Pulmonary artery endothelial cell (primary cell): ENCODE measurements at places on chromosomes 5 and 9. TPM values are rescaled to one million over a fixed set of nuclear protein-coding genes. Genes with fewer than 3 reads are reported as not detected.

SMIM27 gene
- total RNA-seq: 1.2 and 3.0 TPM in 2 replicates

DNA sequence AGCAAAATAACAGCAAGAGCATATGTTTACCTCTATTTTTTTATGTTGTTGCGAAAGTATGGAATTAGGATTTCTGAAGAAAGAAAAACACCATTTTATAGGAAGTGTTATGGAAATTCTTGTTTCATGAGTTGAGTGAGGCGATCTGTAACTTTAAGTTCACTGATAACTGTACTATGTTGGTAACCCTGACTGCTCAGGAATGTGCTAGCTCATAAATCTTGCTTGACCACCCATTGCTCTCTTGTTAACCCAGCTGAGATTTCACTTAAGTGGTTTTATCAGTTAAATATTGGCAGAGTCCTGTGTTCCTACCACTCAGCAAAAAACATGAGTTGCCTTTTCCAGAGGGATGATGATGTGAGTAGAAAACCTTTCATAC is 91.1 kb upstream of the STARD4 start:
- DNase-seq: no peak

DNA sequence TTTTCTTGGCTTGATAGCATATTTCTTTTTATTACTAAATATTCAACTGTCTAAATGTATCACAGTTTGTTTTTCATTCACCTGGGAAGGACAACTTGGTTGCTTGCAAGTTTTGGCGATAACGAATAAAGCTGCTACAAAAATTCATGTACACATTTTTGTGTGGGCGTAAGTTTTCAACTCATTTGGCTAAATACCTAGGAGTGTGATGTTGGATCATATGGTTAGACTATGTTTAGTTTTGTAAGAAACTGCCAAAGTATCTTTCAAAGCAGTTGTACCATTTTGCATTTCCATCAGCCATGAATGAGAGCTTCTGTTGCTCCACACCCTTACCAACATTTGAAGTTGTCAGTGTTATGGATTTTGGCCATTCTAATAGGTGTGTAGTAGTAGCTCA is 428.0 kb downstream of the ACTL7B start:
- DNase-seq: no peak

DNA sequence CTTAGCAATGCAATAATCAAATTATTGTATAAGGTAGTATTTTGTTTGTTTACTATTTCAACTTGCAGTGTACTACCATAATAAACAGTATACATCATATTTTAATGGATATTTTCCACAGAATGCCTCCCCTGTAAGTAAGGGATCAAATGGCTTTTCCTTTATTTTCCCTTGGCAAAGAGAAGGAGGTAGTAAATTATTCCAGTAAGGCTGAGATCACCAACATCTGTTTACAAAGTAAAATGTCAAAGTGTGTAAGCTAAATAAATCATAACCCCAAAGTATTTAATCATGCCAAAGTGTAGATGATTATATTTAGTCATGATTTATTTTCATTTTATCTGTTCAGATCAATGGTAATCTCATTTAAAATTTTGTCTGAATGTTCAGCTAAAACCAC is 537.6 kb downstream of the PRDM9 start:
- no peak for DNase-seq

GRCh38 chr5:37417347-37417746 is 38.2 kb downstream of the WDR70 start:
- DNase-seq: no peak

SPATA9 gene
- total RNA-seq: 0.11 and 0.13 TPM in 2 replicates

DNA sequence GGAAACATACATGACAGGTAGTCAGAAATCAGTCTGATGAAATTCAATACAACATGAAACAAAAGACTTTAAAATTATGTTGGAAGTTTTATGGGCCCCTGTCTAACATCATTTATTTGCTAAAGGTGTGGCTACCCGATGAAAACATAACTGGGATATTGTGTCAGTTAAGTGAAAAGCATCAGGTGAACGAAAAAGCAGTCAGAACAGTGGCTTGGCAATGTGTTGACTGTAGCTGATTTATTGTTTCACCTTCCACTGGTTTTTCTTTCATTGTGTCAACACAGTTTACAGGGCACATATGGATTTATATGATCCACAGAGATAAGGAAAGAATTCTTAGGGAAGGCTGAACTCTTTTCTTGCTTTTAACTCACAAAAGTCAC is 429.6 kb upstream of the ZNF608 start:
- no peak for DNase-seq

ZFAND5 gene
- total RNA-seq: 119 and 129 TPM in 2 replicates

DNA sequence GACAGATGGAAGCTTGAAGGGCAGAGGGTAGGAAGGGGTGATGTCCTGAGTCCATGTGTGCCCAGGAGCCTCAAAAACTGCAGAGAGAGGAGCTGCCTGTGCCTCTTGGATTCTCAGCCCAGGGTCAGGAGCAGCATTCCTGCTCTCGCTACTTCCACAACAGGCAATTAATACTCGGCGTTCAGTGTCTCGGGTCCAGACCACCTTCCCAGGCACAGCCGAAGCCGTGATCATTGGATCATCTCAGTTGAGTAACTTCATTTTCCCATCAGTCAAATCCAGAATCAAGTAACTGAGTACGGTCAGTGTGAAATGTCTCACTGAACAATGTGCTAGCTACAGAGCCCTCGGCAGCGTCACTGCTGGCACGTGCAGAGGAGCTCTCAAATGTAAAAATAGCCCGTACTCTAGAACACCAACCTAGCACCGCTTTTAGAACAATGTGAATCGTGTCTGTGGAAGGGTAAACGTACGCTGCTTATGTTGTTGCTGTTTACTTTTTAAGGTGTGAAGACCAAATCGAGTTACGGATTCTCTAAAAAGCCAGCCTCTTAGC is 63.5 kb upstream of the IRX4 start:
- no peak for DNase-seq

- no peak for DNase-seq
These were observed 1691.5 kb downstream of the MAT2B start for GRCh38 chr5:165196961-165197360.

- DNase-seq: no peak
These were observed 29.7 kb downstream of the PRRT1B start for GRCh38 chr9:131574730-131575640.

DNA sequence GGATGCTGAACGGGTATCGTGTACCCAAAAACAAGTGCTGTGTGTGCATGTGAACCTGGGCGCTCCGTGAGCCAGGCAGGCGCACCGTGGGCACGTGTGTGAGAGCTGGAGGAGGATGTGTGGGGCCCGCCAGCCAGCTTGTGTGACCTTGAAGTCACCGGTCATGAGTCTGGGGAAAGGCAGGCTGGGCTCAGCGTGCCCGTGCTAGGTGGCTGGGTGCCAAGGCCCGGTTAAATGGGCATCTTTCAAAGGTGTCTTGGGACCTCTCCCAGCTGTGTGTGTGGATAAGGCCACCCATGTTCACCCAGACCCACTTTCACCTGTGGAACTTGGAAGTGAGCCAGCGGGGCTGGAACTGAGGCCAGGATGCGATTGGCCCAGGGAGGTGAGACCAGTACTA is 3.4 kb downstream of the KCNT1 start:
- no peak for DNase-seq

DNA sequence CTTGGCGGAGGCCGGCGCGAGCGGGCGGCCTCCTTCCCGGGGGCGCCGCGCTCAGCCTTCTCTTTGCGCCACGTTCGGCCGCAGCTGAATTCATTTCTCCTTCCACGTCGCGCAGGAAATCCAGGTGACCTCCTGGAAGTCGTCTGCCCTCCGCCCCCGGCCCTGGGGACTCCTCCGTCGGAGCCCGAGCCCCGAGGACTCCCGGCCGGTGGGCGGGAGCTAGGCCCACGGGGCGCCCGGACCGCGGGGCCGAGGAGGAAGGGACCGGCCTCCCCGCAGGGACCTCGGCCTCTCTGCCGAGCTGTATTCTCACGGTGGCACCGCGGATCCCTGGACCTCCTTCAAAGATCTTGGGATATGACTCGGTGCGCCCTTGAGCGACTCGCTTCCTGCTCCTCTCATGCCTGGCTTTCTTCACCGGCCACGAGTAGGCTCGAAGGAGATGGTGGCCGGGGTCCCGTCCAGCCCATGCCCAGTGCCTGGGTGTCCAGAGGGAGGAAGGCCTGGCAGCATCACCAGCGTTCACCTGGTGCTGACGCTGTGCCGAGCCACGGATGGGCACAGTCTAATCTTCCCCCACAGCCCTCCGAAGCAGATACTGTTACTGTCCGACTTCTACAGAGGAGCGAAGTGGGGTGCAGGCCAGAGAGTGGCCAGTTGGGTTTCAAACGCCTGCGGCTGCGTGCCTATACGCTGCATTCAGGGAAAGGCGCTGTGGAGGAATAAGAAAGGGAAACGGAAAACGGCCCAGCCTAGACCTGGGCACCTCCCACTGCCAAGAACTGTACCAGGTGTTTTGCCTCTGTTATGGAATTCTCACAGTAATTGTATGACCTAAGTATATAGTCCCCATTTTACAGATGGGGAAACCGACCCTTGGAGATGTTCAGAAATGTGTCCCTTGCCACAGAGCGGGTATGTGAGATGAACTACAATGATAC is 47.3 kb downstream of the PAX5 start:
- DNase-seq: no peak

VAV2 gene
- total RNA-seq: 21.0 and 22.5 TPM in 2 replicates

GRCh38 chr5:156326718-156327259 is at the start of gene SGCD:
Gene SGCD, plus strand, starts transcription at chr5:156327164.
- no peak for DNase-seq

DIPK1B gene
- 152 and 177 TPM in 2 replicates for total RNA-seq

DNA sequence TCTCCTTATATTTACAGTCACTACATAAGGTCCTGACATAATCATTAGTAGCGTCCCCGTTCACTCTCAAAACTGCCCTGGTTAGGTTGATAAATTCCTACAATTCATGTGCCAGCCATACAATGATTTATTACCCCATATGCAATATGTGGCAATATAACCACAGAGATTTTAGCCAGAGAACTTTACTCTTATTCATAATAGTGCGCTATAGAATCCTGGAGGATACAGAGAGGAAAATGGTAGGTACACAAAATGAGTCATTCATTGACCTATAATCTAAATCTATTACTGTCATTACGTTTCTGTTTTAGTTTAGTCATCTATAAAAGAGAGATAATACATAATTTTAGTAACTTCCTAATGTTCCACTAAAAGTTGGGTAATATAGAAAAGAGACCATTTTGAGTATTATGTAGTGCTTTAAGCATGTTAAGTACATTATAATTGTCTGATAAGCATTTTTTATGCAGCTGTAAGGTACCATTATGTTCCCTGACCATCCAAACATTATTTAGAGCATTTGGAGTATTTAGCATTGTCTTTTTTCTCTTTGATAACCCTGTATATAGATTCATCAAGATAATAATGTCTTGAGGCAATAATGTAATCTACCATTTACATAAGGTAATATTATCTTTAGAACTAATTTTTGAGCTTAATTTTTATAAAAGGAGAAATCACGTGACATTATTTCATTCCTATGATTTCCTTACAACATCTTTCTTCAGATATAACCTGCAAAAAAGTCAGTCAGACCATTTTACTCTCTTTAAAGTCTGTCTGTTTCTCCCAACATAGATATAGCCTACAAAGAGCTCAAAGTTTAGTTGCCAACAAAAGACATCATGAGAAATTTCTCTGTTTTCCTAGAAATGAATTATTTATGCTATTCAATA is 655.5 kb upstream of the ZNF608 start:
- DNase-seq: no peak

LCN1 gene
- total RNA-seq: not detected in 2 replicates

IL9 gene
- total RNA-seq: not detected in 2 replicates

DNA sequence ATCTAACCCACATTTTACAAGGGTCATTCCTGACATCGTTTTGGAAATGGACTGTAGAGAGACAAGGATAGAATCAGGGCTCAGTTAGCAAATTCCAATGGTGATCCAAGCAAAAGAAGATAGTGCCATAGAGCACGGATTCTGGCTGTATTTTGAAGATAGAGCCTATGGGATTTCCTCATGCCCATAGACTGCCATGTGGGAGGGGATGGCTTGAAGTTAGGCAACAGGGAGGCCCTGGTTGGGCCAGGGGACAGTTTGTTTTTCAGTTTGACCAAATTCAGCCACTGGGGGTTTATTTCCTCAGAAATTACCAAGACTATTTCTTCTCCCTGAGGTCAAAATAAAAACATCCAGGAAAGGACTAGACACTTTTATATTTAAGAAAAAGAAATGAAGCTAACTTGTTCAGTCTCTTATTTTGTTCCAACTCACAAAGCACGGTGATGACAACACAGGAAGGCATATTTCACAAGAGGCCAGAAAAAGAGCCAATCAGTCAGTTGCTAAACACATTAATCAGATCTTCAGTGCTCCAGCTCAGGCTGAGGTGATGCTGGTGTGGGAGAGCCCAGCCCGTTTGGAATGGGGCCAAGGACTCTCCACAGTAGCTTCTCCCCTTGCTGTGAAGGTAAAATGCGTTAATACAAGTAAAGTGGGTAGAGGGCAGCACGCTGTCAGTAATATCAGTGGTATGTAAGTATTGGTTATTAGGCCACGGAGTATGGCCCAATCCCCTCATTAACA is 4.4 kb upstream of the DCTN4 start:
- DNase-seq: no peak
